ENCODE measurements at places on chromosomes 4 and X. TPM values are rescaled to one million over a fixed set of nuclear protein-coding genes. Genes with fewer than 3 reads are reported as not detected.
A peak's percentile ranks its signal among the peaks of the same experiment; 100 is the strongest.

- DNase-seq: no peak
These were observed 103.2 kb upstream of the PDE5A start for GRCh38 chr4:119731778-119732177.

- DNase-seq: no peak
These were observed 25.8 kb upstream of the RPL39 start for GRCh38 chrX:119817130-119817690.

Gene POU4F2
- total RNA-seq: not detected

DNA sequence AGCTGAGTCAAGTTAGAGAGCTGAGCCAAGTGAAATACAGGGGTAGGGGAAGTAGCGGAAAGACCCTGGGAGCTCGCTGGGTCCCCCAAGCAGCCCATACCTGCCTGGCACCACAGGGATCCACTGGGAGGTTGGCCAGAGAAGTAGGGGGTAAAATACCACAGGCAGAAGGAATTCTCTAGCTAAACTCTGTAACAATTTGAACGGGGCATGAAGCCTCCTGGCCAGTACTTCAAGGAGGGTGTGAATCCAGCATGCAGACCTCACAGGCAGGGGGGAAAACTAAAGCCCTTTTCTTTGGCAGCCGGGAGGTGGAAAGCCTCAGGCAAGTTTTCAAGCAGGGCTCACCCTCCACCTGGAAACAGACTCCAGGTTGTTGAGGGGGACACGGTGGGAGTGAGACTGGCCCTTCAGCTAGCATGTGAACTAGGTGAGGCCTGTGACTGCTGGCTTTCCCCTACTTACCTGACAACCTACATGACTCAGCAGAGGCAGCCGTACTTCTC, 3.7 kb upstream of the UGT2A1 start:
- no peak for DNase-seq

DNA sequence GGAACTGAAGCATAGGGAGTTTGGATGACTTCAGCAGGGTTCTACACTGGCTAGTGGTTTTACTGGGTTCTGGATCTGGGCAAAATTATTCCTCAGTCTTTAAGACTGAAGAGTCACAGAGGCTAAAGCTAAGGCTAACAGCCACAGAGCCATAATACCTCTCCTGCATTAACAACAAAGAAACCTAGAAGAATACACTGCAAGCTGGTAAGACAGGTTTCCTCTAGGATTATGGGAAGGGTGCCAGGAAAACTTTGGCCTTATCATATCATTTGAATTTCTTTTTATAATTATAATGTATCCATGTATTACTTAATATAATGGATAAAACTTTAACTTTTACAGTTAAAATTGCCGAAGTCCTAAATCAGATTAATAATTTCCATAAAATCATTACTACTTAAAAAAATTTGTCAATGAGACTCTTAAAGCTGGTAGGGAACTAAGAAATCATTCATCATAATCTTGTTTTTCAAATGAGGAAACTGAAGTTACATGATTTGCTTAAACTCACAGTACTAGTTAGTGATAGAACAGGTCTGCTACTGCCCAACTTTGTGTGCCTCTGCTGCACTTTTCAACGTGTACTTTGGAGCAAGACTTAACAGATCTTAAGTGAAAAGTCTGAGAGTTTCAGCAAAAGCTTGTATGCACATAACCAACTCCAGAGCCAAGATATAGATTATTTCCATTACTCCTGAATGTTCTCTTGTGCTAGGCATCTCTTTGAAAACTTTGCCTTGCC, 24.2 kb upstream of the PGRMC2 start:
- DNase-seq: no peak

DNA sequence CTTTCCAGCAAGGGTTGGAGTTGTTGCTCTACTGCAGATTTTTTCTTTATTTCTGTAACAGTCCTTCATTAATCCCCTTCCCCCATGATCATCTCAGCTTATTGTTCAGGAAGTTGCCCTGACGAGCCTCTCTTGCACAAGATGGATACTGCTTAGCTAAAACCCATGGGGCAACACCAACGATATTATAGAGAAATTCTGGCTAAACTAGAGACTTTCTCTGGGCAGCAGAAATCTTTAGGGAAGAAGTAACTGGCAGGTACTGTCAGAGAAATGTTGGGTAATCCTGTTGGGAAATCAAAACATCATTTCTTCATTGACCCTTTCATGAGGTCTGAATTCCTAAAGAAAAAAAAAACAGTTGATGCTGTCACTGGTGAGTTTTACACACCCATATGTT, 921.3 kb downstream of the NLGN4X start:
- no peak for DNase-seq

- peak; percentile 50 for DNase-seq
These were observed 36.1 kb downstream of the NBDY start for GRCh38 chrX:56764975-56765791.

Gene MAP3K15
- total RNA-seq: not detected

- no peak for DNase-seq
These were observed 15.3 kb upstream of the PUDP start for GRCh38 chrX:7163146-7163677.

GRCh38 chr4:176902710-176903323, 110.1 kb upstream of the VEGFC start:
- DNase-seq: no peak

DNA sequence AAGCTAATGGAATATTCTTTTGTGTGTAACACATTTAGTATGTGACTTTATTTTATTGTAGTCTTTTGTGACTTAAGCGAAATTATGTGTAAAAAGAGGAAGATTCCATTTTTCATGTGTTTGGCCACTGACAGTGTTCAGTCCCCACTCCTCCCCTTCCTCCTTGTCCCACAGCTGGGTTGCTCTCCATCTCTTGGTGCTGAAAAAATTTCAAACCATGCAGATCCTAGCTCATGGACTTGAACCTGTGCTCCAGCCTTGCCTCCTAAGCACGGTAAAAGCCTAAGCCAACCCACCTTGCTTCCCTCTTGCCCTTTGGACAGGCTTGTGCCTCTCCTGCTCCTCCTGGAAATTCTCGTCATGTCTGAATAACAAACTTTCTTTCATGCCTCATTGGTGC, 2008.5 kb upstream of the TENM3 start:
- DNase-seq: no peak

DNA sequence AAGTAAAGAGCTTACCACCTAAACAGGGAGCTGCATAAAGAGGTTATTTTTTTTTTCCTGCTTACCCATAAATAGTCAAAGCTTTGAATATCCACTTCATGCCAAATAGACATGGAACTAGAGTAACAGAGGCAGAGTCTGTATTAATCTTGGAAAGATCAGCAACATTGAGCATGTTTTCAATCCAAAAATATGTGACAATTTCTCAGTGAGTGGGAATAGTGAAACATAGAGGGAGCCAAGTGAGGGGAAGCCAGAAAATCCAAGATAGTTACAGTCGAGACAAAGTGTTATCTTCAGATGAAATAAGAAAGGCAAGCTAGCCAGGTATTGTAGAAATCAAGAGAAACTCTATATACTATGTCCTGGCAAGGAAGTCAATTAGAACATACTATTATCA, 122.3 kb upstream of the TACR3 start:
- DNase-seq: no peak

- DNase-seq: no peak
These were observed 31.3 kb upstream of the DDX53 start for GRCh38 chrX:22968494-22968893.

GRCh38 chrX:31115398-31115797, 43.6 kb upstream of the FTHL17 start:
- DNase-seq: no peak

DNA sequence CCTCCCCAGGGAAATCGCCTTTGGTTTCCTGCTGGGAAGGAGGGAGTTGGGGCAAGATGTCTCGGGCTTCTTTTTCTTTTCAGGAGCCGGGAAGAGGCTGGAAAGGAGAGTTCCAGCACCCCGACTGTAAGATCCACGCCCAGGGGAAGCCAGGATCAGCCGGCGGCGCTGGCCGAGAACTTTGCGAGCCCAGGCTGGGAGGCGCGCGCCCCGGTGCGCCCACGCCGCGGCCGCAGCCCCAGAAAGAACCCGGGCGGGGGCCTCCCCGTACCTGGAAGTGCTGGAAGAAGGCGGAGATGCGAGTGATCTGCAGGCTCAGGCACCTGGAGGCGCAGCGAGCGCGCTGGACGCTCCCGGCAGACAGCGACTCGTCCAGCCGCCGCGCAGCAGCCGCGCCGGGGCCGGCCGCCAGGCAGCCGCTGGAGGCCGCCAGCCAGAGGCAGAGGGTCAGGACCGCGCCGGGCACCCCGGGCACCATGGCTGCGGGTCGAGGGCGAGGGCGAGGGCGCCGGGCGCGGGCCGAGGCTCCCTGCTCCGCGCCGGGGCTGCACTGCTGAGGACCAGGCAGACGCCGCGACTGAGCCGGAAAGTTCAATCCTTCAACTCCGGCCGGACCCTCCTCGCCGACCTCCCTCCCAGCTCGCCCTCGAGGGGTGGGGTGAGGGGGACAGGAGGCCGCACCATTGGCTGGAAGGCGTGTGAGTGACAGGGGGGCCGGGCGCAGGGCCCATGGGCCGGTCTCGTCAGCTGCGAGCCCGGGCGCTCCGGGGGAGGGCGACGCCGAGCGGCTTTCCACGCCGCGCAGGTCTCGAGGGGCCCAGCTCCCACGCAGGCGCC, at the start of gene ANOS1:
Gene ANOS1 (minus strand): TSS at position 579 of the 837 bp plus-strand sequence. CDS start 101 bp downstream, at position 478.
- no peak for DNase-seq

DNA sequence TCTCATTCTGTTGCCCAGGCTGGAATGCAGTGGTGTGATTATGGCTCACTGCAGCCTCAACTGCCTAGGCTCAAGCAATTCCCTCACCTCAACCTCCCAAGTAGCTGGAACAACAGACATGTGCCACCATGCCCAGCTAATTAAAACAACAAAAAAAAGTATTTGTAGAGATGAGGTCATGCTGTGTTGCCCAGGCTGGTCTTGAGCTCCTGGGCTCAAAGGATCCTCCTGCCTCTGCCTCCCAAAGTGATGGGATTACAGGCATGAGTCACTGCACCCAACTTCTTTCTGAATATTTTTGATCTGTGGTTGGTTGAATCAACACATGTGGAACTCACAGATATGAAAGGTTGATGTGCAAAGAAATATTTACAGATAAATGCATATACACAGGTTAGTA, 18.5 kb upstream of the SEPTIN11 start:
- DNase-seq: no peak

Gene MTM1
- total RNA-seq: 24.2 TPM

GRCh38 chr4:100306018-100306417, 115.8 kb upstream of the DDIT4L start:
- no peak for DNase-seq

GRCh38 chr4:84913176-84913575, 53.3 kb downstream of the WDFY3 start:
- no peak for DNase-seq

All from B cell (primary cell).